ENCODE measurements at places on chromosomes 7 and 10.
A peak's percentile ranks its signal among the peaks of the same experiment; 100 is the strongest.

DNA sequence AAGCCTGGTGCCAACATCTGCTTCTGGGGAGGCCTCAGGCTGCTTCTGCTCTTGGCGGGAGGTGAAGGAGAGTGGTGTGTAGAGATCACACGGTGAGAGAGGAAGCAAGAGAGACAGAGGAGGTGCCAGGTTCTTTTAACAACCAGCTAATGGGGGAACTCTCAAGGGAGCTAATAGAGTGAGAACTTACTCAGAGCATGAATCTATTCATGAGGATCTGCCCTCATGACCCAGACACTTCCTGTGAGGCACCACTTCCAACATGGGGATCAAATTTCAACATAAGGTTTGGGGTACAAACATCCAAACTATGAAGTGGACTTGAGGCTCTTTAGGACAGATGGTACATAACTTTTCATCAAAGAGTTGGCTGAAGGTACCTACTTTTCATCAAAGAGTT, 5.1 kb upstream of the ZNF32 start:
- no peak for DNase-seq

GRCh38 chr7:138458576-138459412, 1.3 kb upstream of the TRIM24 start:
- DNase-seq, result no peak

- peak; percentile 96 for DNase-seq
These were observed 18.7 kb upstream of the ZNF488 start for GRCh38 chr10:47402641-47403301.

DNA sequence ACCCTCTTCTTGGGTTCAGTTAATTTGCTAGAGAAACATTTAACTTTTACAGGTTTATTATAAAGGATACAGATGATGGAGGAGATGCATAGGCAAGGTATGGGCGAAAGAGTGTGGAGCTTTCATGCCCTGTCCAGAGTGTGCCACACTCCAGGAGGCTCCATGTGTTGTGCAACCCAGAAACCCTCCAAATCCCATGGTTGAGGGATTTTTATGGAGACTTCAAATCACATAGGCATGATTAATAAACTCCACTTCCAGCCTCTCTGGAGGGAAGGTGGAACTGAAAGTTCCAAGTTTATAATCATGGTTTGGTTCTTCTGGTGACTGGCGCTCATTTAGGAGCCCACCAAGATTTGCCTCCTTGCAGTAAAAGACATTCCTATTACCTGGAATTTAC, 159.9 kb downstream of the PHTF2 start:
- DNase-seq, result no peak

GRCh38 chr7:124912972-124913371, 16.7 kb downstream of the POT1 start:
- no peak for DNase-seq

DNA sequence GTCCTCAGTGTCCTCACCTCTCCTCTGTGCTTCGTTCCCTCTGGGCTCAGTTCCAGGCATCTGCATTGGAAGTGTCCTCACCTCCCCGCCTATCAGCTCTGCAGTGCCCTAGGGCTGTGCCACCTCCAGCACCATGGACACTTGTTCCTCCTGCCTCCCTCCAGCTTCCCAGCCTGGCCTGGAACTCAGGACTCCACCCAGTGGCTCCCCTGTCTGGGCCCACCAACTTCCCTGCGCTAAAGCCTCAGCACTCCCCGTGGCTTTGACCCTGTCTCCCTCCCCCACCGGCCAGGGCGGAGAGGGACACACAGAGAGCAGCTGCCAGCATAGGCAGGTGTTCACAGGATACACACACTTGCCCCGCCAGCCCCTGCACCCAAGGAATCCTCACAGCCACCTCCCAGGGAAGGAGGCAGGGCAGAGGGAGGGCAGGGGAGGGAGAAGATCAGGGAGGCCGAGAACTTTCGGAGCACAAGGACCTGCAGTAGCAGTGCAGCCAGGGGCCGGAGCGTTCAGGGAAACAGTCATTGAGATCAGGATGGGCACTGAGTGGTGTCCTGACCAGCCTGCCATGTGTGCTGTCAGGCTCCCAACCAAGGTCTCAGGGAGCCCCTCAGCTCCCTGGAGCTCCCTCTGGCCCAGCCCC, 31.3 kb downstream of the ANXA8 start:
- no peak for DNase-seq

DNA sequence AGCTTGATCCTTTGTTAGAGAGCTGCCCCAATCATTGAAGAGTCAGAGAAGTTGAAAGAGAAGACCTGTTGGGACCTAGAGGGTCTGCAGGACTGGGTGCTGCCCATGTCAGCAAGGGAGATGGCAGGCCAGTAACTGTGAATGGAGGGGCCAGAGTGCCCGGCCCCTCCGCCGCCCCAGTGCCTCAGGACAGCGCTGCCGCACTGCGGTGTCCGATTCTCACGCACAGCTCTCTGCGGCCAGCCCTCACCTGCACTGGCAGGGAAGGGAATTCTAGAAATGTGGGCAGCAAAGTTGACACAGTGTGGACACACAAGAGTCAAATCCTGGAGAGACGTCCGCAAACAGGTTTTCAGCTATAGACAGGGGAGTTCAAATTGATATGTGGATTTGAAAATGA, 373.5 kb downstream of the TCERG1L start:
- no peak for DNase-seq

GRCh38 chr7:27952456-27953285, 212.7 kb downstream of the TAX1BP1 start:
- peak; percentile 69 for DNase-seq

GRCh38 chr10:44933451-44934321, 22.5 kb downstream of the TMEM72 start:
- DNase-seq, result no peak

DNA sequence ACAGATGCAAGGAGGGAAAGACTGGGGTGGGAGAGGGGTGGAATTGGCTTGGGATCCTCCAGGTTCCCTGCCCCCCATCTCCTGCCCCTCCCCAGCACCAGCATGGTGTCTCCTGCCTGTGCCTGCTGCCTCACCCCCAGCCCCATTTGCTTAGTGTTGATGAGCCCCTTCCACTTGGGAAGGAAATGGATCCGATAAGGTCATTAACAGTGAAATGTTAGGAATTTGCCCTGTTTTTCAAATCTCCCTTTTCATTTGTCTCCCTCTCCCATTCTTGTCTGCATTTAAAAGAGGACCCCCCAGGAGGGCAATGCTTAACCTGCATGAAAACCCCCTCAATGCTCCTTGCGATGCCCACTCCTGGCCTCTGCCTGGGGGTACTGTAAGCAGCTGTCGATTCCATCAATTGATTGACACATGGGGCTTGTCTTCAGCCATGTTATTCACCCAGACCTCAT, 51.5 kb downstream of the HK1 start:
- no peak for DNase-seq

DNA sequence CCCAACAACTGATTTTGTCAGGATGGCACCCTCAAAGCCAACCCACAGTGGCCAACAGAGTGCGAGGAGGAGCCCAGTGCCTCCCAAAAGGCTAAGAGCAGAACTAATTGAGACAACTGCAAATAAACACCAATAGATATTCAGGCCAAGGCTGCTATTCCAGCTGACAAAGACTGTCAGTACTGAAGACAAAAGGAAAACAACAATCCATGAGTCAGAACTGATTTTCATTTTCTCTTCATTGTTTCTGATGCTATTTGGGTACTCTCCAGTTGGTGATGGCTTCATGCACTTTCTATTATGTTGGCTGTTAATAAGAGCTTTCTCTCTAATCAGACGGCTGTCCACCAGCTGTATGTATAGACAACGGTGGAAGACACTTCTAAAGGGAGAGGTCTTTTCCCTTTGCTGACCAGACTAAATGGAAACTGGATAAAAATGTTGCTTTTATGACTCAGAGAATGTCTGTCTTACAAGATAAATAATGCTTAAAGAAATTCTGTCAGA, 515.9 kb downstream of the PARD3 start:
- peak; percentile 59 for DNase-seq

- DNase-seq, result no peak
These were observed 34.2 kb downstream of the TYW1B start for GRCh38 chr7:72793791-72794190.

DNA sequence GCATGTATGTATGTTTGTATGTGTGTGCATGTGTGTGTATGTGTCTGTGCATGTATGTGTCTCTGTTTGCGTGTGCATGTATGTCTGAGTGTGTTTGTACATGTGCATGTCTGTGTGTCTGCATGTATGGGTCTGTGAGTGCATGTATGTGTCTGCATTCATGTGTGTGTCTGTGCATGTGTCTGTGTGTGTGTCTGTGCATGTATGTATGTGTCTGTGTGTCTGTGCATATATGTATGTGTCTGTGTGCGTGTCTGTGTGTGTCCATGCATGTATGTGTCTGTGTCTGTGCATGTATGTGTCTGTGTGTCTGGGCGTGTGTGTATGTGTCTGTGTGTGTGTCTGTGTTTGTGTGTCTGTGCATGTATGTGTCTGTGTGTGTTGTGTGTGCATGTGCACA, 49.9 kb upstream of the DIP2C start:
- DNase-seq, result no peak

GRCh38 chr7:115831371-115831770, 199.2 kb downstream of the TFEC start:
- DNase-seq, result no peak

DNA sequence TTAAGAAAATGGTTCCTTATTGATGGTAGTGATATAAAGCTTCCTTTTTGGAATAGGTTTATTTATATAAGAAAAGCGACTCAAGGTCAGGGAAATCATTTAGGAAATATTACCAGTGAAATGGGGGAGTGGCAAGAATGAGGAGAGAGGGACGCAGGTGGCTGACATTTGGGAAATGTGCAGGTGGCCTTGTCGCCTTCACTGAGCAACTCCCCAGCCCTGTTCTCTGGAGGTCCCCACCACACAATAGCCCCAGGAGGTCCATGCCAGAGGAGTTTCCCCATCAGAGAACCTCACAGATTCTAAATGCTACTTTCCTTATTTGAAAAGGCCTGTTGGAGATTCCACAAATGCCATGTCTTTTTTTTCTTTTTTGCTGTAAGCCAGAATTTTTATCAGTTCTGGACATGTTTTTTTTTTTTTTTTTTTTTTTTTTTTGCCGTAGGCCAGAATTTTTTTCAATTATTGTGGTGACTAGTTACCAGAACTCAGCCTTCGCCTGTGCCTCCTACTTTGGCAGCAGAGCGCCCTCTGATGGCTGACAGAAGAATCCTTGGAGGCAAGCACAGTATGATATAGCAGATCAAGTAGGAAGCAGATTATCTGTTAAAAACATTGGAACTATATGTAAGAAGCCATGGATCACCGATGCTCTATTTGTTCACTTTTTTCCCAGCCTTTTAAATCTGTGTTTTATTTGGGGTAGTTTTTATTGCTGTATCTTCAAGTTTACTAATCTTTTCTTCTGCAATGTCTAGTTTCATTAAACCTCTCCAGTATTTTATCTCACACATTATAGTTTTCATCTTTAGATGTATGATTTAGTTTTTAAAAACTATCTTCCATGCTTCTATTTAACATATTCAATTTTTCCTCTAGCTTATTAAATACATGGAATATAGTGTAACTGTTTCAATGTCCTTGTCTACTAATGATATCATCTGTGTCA, 18.6 kb downstream of the OPALIN start:
- DNase-seq, result peak; percentile 62

- DNase-seq, result peak; percentile 37
These were observed 15.8 kb upstream of the TRIM8 start for GRCh38 chr10:102628451-102628911.
